ENCODE measurements at places on chromosomes 5 and 9.
A peak's percentile ranks its signal among the peaks of the same experiment; 100 is the strongest.

DNA sequence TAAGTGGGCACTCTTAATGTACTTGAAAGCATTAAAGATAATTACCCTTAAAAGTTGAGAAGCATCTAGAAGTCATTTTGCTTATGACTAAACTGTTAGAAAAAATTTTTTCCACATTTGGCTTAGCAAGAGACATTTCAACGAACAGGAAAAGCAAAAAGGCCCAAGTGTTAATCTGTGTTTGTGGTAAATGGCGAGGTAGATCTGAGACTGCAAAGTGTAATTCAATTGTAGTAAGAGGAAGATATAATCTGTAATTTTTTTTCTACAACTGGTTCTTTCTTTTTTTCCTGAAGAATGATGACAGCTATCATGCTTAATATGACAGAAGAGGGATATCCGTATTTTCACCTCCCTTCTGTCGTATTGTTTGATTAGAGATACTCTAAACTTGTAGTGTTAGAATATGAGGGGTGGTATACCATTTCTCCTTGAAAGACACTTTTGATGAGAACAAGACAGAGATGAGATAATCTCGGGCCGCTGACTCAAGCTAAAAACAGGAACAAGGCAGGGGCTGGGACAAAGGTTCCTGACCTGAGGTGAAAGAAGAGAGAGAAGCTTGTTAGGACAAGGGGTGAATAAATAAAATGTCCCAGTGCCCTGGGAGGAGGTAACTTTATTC, 459.3 kb upstream of the ZNF608 start:
- DNase-seq: no peak

DNA sequence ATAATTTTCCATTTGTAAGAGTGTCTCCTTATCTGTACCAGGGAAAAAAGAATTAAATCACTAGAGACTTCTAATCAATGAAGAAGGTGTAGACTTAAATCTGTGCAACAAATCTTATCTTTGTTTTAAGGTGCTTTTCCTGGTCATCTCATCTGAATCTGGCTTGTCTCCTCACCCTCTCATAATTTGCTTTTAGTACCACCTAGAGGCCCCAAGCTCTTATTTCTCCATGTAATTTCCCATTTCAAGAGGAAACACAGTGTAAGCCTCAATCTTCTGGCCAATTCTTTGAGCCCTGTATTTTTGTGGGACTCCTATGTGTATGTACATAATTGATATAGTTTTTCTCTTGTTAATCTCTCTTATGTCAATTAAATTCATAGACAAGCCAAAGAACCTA, 1975.3 kb upstream of the CDH6 start:
- DNase-seq: no peak

GRCh38 chr9:22030101-22030598, 21.0 kb upstream of the CDKN2B start:
- no peak for DNase-seq

- DNase-seq: no peak
Observed at GRCh38 chr9:11340654-11341053, 727.9 kb upstream of the PTPRD start.

DNA sequence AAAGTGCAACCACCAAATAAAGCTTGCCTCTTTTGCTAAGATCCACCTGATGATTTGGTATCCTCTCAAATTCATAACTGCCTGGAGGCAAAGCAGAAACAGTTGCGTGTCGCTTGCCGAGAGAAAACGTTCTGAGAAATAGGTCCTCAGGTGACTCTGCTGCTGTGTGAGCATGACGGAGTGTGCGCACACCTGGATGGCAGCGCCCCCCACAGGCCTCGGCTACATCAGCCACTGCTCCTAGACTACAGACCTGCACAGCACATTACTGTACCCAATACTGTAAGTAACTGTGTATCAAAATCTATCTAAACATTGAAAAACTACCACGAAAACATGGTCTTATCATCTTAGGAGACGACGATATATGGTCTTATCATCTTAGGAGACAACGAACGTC, 87.4 kb downstream of the CAMSAP1 start:
- no peak for DNase-seq

GRCh38 chr9:755454-756381, 85.8 kb upstream of the DMRT1 start:
- DNase-seq: no peak

- DNase-seq: no peak
Observed at GRCh38 chr9:129270903-129271431, 92.9 kb upstream of the IER5L start.

- no peak for DNase-seq
Observed at GRCh38 chr9:124863371-124863871, 1.5 kb downstream of the ARPC5L start.

DNA sequence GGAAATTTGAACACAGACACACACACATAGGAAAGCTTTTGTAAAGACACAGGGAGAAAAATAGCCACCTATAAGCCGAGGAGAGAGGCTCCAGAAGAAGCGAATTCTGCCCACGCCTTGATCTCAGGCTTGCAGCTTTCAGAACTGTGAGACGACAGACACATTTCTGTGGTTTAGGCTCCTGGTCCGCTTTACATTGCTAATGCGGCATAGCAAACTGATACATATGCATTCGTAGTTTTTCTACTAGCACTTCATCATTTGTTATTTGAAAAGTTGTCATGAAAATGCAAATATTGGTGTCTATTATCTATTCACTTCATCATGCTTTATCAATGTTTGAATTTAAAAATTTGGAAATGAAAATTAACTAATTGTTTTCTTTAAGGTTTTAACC, 674.9 kb downstream of the SEMA5A start:
- no peak for DNase-seq

GRCh38 chr9:127721391-127721821, 5.5 kb downstream of the TTC16 start:
- DNase-seq: no peak

GRCh38 chr9:119003201-119003611, 366.0 kb downstream of the BRINP1 start:
- no peak for DNase-seq

- no peak for DNase-seq
Observed at GRCh38 chr9:71647094-71647591, 121.2 kb downstream of the CEMIP2 start.

DNA sequence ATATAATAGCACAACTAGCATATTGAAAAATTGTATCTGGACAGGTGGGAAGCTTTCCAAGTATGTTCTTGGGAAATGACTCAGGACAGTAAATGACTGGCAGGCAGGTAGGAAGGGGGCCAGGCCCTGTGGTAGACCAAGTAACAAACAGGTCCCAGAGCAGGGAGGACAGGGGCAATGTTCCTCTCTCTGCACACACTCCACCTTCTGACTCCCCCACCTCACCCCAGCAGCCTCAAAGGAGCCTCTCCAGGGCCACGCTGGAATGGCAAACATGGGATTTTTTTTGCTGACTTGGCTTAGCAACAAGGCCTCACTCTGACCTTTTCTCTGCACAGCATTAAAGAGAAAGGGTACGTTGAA, 31.1 kb upstream of the IQGAP2 start:
- DNase-seq: no peak

- no peak for DNase-seq
Observed at GRCh38 chr5:137545956-137546355, 46.8 kb upstream of the SPOCK1 start.

GRCh38 chr5:178461004-178461730, 129.0 kb downstream of the COL23A1 start:
- DNase-seq: peak; percentile 32

DNA sequence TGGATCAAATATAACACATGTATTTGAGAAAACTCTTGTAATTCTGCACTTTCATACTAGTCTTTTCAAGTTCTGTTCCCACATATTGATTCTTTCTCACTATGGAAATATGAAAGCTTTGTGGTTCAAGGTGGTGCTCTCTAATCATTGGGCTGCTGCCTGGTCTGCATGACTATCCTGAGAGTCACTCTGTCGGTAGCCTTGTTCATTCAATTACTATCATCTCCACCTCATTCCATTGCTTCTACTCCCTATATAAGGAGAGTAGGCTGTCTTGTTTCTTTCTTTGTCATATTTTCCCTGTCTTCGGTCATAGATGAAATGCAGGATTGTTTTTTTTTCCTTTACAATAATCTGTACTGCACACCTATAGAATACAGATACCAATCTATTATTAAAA, 341.4 kb upstream of the ACTBL2 start:
- no peak for DNase-seq

DNA sequence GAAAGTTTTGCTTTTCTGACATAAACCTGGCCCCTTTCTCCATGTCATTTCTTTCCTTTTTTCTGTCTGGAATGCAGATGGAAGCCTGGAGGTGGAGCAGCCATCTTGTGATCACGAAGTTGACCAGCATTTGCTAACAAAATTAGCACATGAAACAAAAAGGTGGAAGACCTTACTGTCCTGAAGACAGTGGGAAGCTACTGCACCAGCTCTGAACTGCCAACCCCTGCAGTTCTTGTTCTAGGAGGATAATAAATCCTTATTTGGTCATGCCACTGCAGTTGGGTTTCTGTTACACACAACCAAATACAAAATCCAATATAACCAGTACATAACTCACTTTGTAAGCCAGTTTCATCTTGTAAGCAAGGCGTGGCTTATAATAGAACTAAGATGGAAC, 249.4 kb upstream of the TBCA start:
- DNase-seq: no peak

- no peak for DNase-seq
Observed at GRCh38 chr9:85858056-85858750, 82.7 kb upstream of the NAA35 start.

GRCh38 chr9:129624947-129625346, 1.0 kb upstream of the NTMT1 start:
- DNase-seq: no peak

GRCh38 chr5:150300496-150301169, 2.1 kb downstream of the ARSI start:
- no peak for DNase-seq

GRCh38 chr5:154449786-154450185, 4.0 kb downstream of the SAP30L start:
- DNase-seq: no peak

- DNase-seq: no peak
Observed at GRCh38 chr9:95511616-95511931, 5.2 kb downstream of the PTCH1 start.

DNA sequence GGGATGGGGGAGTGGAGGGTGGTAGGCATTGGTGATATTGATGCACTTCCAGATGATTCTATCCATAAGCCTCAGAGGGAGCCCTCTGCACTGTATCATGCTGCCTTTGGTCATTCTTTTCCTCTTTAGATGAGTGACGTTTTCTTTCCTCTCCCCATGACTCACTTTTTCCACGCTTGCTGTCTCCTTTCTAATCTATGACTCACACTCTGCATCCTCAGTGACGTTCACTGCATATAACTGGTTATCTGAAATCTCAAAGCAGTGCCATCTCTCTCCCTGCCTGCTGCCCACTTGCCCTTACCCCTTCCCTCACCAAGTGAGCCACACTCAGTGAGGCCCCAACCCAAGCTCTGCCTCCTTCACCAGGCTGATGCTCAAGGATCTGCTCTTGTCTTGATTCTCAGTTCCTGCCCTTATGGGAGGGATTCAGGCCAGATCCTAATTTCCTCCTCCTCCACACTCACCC, 31.6 kb downstream of the PTGS1 start:
- DNase-seq: no peak

GRCh38 chr5:148966938-148967337, 95.9 kb downstream of the SH3TC2 start:
- DNase-seq: no peak

- no peak for DNase-seq
Observed at GRCh38 chr9:38697776-38698300, 22.1 kb downstream of the FAM240B start.

GRCh38 chr9:98500337-98500919, 208.3 kb downstream of the GABBR2 start:
- DNase-seq: no peak

DNA sequence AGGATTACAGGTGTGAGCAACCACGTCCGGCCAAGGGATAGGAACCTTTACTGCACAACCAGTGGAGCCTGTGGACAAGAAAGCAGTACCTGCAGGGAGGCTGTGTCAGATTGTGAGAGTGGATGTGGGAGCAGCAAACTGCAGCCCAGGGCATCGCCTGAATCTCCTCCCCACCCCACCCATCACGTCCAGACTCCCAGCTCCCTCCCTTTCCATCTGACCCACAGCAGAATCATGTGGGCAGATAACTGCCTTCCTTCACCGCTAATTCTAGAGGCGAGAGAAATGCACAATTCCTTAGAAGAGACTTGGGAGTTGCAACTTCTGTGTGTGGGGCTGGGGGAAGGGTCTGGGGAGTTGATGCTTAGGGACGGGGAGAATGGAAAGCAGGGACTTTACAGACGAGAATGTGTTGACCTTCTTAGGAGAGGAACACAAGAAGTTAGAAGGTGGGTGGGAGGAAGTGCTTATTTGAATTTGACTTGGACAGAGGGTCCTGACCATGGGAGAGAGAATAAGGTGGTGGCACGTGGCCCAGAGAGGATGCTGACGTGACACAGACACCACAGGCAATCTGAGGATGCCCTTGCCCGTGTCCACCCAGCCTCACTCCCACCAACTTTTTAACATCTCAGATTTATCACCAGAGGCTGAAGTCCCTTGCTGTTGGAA, 4.5 kb upstream of the LCP2 start:
- no peak for DNase-seq

DNA sequence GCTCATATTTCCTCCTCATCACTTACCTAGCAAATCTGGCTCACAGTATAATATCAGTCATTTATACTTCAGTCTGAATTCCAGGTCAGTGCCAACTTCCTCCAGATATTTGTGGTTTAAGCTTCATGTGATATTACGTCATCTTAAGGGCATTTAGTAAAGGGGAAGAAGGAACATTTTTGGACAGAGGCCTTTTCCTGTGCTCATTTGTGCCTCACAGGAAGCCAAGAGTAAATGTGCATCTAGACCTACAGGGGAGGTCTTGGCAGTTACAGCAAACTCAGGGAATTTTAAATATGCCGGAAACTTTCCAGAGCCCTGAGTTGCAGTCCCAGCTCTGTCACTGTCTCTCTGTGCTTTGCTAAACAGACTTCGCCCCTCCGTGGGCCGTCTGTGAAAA, 12.3 kb upstream of the KCNIP1 start:
- no peak for DNase-seq

DNA sequence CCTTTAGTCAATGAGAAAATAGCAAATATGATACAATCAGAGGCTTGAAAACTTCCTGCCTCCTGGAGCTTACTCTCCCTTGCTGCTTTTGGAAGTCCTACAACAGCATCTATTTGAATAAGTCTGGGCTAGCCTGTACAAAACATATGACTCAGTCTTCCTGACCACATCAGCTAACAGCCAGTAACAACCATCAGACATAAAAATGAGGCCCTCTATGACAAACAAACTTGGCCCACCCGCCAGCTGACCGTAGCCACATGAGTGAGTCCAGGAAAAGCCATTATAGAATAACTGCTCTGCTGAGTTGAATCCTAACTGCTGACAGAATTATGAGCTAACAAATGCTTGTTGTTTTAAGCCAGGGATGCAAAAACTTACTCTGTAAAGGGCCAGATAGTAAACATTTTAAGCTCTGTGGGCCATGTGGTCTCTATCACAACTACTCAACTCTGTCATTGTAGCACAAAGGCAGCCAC, 347.6 kb downstream of the PTPRD start:
- DNase-seq: no peak

GRCh38 chr5:91189480-91190313, 193.4 kb downstream of the ARRDC3 start:
- no peak for DNase-seq

All from activated CD4-positive, alpha-beta T cell treated with anti-CD3 and anti-CD28 coated beads, Interleukin-2, amount 50 U/mL, for 1 hour (primary cell).